ENCODE measurements at places on chromosomes 3 and 15. TPM values are rescaled to one million over a fixed set of nuclear protein-coding genes. Genes with fewer than 3 reads are reported as not detected.
A peak's percentile ranks its signal among the peaks of the same experiment; 100 is the strongest.

GXYLT2 gene
- 16.9 TPM for total RNA-seq

- no peak for DNase-seq
These were observed 148.8 kb downstream of the SCAPER start for GRCh38 chr15:76756381-76756780.

- DNase-seq, result no peak
These were observed 2.1 kb upstream of the DYNLT2B start for GRCh38 chr3:196320137-196320536.

DNA sequence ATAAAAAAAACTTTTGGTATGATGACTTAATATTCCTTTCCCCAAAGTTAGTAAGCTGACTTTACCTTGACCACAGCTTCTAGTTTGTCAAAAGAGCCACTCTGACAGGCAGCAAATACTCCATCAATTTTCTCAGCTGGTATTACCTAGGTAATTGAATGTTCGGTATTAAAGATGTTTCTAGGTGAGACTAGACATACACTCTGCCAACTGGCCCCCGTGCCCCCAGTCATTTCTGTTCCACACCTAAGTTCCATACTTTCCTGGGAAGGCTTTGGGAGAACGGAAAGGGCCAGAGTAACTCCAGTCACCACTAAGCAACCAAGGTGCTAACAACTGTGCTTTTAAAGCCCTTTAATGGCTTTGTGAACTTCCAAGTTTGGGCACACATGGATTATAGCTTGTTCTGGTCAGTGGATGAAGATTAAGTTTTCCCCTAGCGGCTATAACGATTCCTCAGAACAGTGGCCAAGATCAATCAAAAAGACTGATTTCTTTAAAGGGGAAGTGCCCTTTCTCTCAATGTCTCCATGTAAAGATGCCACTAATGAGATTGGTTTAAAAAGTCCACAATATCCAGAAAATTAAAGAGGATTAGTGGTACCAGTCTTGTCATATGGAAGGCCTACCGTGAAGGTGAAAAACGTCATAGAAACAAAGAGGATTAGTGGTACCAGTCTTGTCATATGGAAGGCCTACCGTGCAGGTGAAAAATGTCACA lies 7.0 kb downstream of the EIF4A2 start:
- DNase-seq, result peak; percentile 49

DNA sequence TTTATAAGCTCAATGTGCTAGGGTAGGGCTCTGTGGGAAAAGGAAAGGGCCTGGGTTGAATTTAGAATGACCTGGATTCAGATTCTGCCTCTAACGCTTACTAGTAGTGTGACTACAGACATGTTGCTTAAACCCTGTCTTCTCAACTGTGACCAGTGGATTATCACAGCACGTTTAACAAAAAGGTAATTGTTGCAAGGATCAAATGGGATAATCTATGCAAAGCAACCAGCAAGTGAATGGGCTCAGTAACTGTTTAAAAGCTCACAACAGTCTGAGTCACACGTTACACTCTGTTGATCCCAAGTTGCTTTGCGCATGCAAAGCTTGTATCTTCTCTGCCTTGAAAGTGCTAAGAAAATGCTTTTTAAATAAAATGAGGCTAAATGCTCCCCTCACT lies 236.5 kb downstream of the IL20RB start:
- DNase-seq, result no peak

GRCh38 chr3:16243706-16244490 lies 20.8 kb downstream of the DPH3 start:
- no peak for DNase-seq

- no peak for DNase-seq
These were observed 7.6 kb downstream of the NSUN3 start for GRCh38 chr3:94070341-94070911.

- DNase-seq, result no peak
These were observed 21.9 kb downstream of the PAQR9 start for GRCh38 chr3:142941373-142942123.

DNA sequence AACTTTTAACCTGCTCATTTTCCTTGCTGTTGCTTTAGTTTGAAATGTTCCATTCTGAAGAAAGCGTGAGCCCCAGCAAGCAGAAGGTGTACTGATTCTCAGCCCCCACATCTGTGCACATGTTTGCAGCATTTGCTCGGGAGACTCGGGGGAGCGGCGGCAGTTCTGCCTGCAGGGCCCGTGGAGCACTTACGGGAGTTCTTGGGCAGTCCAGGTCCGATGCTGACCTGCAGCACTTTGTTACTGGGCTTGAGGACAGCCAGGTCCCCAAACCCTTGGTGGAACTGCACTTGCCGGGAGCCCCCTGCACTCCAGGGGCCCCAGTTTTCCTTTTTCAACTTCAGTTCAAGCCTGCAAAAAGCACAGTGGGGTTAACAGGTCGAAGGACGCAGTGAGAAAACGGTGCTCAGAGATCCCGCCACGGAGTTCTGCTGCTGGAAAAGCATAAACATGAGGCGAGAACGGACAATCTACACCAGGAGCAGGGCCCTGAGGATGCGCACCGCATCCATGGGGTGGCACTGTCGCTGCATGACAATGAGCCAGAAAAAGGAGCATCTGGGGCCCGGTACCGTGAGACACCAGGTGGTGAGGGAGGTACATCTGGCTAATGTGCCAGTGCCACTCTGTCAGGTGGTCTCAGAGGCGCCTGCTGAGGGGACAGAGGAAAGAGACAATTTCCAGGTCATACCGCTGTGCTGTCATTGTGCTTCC lies 45.6 kb upstream of the LDHAL6B start:
- DNase-seq, result no peak

- no peak for DNase-seq
These were observed 66.6 kb downstream of the C3orf20 start for GRCh38 chr3:14741510-14741909.

DNA sequence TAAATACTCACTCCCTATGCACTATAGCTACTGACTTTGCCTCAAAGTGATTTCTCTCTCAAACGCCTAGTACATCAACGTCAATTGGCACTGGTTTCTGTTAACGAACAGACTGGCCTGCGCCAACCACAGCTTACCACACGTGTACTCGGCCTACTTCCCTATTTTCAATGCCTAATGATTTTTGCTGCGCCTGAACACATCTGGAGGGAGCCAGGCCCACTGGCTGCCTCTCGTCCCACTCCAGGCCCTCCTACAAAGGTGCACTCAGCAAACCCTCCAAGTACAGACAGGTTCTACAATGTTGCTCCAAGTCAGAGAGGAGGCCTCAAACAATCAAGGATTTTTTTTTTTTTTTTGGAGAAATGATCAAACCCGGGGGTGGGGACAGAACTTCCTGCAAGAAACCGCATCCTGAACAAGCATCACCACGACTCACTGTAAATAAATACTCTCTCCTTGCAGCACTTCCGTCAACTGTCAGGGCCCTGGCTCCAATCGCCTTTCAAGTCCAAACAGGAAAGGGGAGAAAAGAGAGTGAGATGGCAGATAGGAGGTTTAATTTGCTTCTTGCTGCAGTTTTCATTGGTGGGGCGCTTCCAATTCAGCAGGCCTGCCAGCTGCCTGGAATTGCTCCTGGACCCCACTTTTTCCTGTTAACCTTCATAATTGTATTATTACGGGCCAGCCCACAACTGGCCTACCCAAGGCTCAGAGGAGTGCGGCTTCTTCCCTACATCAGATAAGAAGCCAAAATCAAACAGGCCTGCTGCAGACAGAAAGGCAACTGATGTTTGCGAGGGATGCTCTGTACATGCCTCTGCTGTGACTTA lies 139.3 kb downstream of the FOXP1 start:
- peak; percentile 76 for DNase-seq

GRCh38 chr3:162103808-162104207 lies 607.2 kb downstream of the OTOL1 start:
- DNase-seq, result no peak

GRCh38 chr3:13296662-13297061 lies 123.5 kb downstream of the NUP210 start:
- no peak for DNase-seq

DNA sequence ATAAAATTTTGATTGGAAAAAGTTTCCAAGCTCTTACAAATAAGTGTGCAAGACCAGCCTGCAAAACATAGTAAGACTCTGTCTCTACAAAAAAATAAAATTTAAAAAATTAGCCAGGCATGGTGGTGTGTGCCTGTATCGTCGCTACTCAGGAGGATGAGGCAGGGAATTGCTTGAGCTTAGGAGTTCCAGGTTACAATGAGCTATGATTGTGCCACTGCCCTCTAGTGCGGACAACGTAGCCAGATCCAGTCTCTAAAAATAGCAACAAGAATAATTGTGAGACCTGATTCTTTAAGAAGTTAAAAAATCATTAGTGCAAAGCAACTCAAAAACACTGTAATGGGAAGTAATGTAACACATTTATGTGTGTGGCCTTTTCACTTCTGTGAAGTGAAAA lies 251.6 kb downstream of the RBMS3 start:
- DNase-seq, result no peak

GRCh38 chr3:156431334-156432124 lies 123.4 kb downstream of the SSR3 start:
- DNase-seq, result no peak

- DNase-seq, result no peak
These were observed 39.4 kb upstream of the CD47 start for GRCh38 chr3:108130236-108130635.

HTD2 gene
- total RNA-seq, result 24.6 TPM

DNA sequence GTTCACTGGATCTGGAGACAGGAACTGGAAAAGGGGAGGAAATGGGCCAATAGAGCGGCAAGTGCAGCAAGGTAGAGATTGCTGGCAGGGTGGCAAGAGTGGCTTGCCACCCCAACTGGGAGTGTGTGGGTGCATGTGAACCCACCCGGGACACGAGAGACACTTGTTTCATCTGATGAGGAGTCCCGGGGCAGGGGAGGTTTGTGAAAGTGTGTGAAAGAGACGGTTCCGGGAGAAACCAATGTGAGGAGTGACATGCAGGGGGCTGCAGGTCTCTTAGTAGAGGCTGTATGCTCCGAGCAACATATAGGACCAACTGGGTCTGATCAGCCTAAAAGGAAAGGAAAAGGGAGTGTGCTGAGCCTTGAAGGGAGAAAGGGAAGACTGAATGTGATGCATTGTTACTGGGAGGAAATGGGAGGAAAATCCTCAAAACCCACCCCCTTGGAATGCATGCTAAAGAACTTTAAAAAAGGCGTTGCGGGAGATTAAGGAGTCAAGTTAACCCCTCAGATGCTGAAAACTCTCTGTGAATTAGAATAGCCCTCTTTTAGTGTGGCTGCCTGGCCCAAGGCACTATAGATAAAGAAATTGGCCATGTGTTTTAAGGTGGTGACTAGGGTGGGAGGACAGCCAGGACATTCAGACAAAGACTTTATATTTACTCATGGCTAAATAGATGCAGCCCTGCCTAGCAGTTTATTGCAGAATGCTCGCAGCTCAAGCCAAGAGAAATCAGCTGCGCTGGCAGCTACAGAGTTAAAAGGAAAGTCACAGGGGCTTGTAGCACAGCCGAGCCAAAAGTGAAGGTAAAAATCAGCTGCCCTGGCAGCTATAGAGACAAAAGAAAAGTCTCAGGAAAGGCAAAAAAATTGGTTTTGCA lies 9.1 kb upstream of the SLC9C1 start:
- no peak for DNase-seq

ATP8B4 gene
- 0.04 TPM for total RNA-seq

GRCh38 chr3:173397161-173398110 lies at the start of gene NLGN1:
NLGN1 (plus strand) TSS chr3:173397744.
- DNase-seq, result peak; percentile 65

GRCh38 chr3:14222900-14223594 lies 44.4 kb downstream of the LSM3 start:
- DNase-seq, result no peak

DNA sequence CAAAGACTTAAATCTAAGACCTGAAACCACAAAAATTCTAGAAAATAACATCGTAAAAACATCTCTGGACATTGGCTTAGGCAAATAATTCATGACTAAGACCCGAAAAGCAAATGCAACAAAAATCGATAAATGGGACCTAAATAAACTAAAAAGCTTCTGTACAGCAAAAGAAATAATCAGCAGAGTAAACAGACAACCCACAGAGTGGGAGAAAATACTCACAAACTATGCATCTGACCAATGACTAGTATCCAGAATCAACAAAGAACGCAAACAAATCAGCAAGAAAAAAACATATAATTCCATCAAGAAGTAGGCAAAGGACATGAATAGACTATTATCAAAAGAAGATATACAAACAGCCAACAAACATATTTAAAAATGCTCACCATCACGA lies 749.4 kb downstream of the PLOD2 start:
- DNase-seq, result peak; percentile 53

DNA sequence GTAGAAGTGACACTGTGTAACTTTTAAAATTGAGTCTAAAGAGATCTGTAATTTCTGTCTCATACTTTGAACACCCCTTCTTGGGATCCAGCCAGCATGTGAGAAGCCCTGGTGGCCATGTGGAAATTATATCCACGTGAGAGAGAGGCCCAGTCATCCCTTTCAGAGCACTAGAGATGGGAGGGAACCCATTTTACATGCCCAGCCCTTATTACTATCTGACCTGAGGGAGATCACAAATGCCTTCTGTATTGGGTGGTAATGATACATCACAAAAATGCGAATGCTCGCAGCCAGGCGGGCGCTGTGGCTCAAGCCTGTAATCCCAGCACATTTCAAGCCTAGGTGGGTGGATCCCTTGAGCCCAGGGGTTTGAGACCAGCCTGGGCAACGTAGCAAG lies 27.3 kb upstream of the TRAK1 start:
- peak; percentile 52 for DNase-seq

GRCh38 chr3:187352581-187353575 lies 15.3 kb upstream of the RTP4 start:
- peak; percentile 33 for DNase-seq

PLIN1 gene
- total RNA-seq, result 0.04 TPM

DNA sequence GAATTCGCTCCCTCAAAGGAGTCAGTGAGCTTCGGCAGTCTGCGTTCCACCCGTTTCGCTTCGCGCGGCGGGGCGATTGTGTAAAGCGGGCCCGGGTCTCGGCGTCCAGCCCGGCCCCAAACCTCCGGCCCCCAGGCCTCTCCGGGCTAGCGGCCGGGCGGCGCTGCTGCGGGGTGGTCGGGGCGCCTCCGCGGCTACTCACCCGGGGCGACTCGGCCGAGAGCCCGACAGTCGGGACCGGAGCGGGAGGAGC lies 412 bp downstream of the CHDH start:
- no peak for DNase-seq

- DNase-seq, result no peak
These were observed 32.9 kb upstream of the SKOR1 start for GRCh38 chr15:67792250-67792942.

GRCh38 chr15:68986322-68986721 lies 28.2 kb upstream of the NOX5 start:
- no peak for DNase-seq

DNA sequence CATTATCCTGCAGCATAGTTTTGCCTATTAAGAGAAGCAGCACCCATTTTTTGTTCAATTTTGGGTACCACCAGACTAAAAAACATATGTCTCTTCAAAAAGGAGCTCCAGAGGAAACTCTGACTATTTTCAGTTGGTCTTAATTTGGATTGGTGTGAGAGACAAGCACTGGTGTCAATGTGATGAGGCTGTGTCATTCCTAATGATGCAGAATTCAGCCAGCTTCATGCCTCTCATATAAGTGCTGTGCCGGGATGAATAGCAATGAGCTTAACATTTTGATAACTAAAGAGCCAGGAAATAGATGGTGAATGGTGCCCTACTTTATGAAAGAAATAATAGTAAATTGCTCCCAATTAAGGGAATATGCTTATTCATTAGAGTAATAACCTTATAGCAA lies 15.9 kb downstream of the POPDC2 start:
- no peak for DNase-seq
